ENCODE measurements at places on chromosomes 13 and 19.
A peak's percentile ranks its signal among the peaks of the same experiment; 100 is the strongest.

DNA sequence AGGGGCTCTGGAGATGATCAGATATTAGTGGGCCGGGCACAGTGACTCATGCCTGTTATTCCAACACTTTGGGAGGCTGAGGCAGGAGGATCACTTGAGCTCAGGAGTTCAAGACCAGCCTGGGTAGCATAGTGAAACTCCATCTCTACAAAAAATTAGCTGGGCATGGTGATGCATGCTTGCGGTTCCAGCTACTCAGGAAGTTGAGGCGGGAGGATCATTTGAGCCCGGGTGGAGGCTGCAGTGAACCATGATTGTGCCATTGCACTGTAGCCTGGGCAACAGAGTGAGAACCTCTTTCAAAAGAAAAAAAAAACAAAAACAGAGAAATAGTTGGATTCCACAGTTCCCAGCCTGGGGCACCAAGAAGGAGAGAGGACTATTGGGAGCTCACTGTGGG is 17.9 kb upstream of the SHFL start:
- no peak for DNase-seq

- no peak for DNase-seq
Measured at GRCh38 chr13:74533226-74533625, 399.0 kb upstream of the KLF12 start.

DNA sequence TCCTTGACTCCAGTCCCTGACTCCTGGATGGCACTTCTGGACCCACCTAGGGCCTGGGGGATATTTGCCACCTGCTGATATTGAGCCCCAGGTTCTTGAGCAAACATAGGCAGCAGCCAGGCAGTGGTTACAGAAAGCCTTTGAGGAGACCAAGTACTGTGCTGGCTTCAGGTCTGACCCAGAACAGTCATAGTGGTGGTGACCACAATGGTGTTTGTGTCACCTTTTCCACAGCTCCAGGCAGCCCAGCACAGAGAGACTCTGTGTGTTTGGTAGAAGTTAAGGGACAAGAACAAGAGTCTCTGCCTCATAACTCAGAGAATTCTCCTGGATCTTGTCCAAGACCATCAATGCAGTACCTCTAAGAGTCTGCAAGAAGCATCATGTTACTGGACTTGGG is 14.6 kb upstream of the CLC start:
- no peak for DNase-seq

DNA sequence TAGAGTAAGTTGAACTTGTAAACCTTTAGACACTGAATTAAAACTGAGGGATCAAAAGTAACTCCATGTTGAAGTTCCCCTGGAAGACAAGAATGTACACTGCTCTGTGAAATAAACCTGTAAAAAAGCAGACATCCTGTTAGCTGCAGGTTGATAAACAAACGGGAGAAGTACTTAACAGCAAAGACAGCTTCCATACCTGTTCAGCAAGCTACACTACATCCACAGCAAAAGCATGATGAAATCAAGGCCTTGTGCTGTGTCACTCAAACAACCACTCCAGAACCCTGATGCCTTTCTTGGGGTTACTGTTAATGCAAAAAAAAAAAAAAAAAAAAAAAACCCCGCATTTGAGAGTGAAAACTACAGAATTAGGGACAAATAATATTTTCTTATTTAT is 20.8 kb downstream of the ANKRD10 start:
- no peak for DNase-seq

DNA sequence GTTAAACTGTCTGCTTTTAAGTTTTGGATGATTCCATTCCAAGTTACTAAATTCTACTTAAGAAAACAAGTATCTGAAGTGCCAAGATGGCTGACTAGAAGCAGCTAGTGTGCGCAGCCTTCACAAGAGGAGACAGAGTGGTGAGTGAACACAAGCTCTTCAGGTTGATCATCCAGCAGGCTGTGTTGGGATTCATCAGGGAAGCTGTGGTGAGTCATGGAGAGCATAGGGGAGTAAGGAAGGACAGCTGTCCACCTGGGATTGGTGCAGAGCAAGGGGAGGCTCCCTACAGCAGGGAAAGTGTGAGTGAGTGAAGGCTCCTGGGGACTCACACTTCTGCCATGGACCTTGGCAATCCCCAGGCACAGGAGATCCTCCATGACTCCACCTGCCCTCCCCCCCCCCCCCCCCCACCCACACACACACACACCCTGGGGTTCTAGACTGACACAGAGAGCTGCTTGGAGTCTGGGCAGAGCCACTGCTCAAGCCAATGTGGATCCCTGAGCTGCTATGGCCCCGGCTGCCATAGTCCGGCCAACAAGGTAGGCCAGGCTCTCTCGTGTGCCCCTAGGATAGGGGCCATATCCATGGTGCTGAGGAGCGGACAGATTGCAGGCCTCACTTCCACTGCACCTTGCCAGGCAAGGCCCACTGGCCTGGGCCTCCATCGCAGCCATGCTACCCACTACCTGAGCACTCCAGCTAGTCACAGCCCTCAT is 23.5 kb downstream of the SLC25A15 start:
- no peak for DNase-seq

GRCh38 chr13:112928972-112929782 is 39.8 kb upstream of the MCF2L start:
- DNase-seq = no peak

- DNase-seq = no peak
Measured at GRCh38 chr19:52464798-52465470, 11.6 kb downstream of the ZNF578 start.

DNA sequence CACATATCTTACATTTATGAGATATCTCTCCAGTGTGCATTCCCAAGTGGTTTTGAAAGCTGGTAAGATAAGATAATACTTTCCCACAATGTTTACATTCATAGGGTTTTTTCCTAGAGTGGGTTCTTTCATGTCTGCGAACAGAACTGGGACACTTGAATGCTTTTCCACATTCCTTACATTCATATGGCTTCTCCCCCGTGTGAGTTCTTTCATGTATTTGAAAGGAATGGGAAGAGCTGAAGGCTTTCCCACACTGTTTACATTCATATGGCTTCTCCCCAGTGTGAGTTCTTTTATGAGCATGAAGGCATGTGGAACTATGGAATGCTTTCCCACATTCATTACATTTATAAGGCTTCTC is 19.7 kb downstream of the ZNF433 start:
- DNase-seq = no peak

GRCh38 chr13:101115762-101116171 is 300.5 kb downstream of the NALCN start:
- no peak for DNase-seq

DNA sequence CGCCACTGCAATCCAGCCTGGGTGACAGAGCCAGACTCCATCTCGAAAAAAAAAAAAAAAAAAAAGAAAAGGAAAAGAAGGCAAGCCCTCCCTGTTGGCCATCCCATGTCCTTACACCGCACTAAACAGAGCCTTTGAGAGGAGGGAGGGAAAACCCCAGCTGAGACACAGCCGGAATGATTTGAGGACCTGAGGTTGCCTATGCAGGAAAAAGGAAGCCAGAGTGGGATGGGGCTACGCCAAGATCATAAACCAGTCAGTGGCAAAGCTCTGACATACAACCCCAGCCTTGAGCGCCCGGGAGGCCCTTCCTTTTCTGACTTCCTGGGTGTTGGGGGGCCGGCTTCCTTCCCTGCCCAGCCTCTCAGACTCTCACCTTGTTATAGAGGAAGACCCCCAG is 12.5 kb upstream of the CHERP start:
- no peak for DNase-seq

DNA sequence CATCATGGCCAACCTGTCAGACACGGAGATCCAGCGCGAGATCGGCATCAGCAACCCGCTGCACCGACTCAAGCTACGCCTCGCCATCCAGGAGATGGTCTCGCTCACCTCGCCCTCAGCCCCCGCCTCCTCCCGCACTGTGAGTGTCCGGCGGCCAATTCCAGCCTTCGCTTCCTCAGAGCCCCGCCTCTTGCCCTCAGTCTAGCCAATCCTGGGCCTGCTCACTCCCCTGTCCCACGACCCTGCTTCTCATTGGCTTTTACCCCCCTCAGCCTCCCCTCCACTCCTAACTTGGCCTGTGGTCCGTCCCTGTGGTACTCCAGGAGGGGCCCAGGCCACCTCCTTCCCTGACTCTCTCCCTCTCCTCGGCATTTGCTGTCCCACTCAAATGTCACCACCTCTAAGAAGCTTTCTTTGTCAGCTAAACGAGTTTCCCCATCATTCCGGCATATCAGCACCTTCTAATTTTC is 12.3 kb downstream of the HRC start:
- peak; percentile 94 for DNase-seq

- peak; percentile 86 for DNase-seq
Measured at GRCh38 chr19:46408664-46409039, 4.7 kb downstream of the CCDC8 start.

DNA sequence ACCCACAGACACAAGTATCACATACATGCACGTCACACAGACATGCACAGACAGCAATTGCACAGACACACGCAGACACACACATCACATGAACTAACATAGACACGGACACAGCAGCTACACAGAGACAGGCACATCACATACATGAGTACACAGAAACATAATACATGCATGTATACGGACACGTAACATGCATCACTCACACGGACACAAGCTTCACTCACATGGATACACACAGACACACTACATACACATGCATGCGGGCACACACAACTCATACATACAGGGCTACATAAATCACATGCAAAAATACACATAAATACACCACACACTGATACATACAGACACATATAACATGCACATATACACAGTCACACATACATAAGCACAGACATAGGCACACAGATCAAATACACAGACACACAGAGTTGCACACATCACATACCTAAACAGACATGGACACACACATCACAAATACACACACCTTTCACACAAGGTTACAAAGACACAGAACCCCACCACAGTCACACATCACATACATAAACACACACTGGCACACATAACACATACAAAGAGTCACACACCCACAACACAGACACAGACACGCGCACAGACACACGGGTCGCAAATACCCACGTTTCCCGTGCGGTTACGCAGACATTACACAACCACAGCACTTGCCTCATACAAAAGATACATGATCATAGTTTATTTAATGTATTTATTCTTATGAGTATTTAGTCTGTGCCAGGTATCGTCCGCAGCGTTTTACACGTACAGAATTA is 1.1 kb upstream of the LMTK3 start:
- DNase-seq = no peak

- DNase-seq = no peak
Measured at GRCh38 chr13:29846475-29847256, 3.8 kb downstream of the UBL3 start.

DNA sequence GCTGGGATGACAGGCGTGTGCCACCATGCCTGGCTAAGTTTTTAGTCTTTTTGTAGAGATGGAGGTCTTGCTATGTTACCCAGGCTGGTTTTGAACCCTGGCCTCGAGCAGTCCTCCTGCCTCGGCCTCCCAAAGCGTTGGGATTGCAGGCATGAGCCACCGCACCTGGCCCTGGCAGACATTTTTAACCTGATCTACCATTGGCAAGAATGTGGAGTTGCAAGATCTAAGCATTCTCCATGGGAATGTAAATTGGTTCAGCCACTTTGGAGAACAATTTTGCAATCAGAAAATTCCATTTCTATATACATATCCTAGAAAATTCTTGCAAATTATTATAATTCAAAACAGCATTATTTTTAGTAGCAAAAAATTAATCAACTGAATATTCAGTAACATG is 24.3 kb upstream of the DCUN1D2 start:
- no peak for DNase-seq
